ENCODE measurements at places on chromosomes 2 and 18.

GRCh38 chr2:214410918-214411554, at the start of gene VWC2L:
Gene VWC2L (plus strand): TSS chr2:214411054. CDS start chr2:214414194, 3,140 bp downstream.
- no peak for DNase-seq

DNA sequence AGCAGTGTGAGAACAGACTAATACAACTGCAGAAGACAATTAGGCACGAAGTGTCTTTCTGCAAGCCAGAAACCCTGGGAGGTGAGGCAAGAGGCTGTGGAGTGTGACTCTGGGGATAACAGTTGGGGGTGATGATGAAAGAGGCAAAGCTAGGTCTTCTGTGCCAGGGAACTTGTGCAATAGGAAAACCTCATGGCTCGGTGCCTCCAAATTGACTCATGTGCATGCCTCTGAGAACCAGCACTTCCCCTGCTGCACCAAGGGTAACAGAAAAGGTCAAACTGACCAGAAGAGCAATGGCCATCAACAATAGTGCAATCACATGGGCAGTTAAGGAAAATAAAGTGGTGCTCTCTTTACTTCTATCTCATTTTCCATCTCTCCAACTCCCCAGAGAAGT, 136.4 kb downstream of the SCG2 start:
- no peak for DNase-seq

- DNase-seq = no peak
Observed at GRCh38 chr2:171410101-171410500, 23.7 kb downstream of the METTL8 start.

DNA sequence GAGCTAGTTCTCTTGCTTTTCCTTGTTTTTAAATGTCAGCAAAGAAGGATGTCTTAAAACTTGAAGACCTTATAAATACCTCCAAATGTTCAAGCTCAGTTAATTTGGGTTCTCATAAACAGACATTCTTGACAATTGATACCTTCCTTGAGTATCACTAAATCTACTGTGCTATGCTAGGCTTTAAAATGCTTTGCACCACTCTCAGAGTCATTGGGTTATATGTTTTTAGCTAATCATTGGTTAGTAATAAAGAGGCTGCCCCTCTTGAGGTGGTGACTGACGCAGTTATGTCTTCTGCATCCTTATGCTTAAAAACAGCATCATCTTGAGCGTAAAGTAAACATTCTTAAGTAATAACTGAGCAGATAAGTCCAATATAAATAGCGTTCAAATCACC, 276.0 kb downstream of the AGPS start:
- no peak for DNase-seq

DNA sequence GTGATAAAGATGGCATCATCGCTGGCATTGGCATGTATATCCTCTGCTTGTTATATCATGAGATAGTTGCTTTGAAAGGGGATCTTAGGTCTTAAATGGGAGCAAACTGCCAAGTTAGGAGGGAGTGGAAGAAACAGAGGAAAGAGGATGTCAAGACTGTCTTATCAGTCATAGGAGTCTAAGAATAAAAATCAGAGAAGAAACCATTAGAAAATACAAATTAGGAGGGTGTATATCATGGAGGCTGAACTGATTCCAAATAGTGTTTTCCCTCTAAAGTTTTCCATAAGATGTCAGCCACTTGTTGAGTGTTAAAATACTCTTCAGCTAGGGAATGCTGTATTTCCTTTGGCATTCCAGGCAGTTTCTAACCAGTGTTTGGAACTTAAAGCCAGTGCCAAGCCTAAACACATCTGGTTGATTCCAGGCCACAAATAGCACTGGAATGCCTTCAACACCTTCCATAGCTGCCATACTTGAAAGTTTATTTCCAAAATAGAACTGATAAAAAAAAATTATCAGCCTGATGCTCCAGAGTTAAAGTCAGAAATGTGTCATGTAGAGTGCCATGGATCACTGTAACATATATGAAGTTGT, 129.4 kb downstream of the ZEB2 start:
- DNase-seq = no peak

DNA sequence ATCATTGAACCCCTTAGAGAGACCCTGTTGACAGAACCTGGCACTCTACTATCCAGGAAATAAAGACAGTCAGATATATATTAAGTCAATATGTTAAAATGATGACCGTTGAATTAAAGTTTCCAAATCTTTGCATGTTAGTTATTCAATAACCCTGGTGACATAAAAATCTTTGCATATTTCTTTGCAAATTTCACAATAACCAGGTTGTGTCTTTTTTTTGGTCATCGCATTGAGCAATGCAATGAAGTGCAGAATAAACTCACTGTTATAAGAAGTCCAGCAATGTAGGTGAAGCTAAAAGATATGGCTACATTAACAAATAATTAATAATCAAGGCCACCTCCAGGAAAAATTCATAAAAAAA, 596.9 kb downstream of the NYAP2 start:
- no peak for DNase-seq

DNA sequence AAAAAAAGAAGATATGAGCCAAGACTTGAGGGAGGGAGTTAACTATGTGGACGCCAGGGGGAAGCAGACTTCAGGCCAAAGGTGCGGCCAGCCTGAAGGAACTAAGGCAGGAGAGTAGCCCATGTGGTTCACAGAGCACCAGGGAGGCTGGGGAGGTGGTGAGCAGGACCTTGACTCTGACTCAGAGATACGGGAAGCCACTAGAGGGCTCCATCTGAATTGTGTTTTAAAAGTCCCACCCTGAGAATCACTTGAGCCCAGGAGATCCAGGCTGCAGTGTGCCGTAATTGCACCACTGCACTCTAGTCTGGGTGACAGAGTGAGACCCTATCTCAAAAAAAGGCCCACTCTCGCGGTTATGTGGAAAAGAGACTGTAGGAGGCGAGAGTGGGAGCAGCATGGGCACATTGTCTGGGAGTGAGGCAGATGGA, 12.3 kb downstream of the CEP192 start:
- no peak for DNase-seq

GRCh38 chr2:2877427-2877826, 500.2 kb downstream of the EIPR1 start:
- no peak for DNase-seq

DNA sequence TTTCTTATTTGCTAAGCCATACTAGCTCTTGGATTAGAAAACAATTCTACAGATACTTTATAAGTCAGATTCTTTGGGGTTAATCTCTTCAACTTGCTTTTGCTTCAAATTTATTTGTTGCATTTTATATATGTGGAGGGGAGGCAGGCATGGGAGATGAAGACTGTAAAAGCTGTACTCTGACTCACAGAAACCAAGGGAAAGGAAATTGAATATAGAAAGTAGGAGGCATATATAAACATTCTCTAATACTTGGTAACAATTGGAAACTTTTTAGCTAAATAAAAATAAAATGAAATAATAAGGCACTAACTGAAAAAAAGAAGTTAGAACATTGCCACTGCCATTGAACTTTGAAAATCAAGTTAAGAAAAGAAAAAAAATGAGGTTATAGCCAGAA, 21.3 kb downstream of the PLA2R1 start:
- DNase-seq = no peak

DNA sequence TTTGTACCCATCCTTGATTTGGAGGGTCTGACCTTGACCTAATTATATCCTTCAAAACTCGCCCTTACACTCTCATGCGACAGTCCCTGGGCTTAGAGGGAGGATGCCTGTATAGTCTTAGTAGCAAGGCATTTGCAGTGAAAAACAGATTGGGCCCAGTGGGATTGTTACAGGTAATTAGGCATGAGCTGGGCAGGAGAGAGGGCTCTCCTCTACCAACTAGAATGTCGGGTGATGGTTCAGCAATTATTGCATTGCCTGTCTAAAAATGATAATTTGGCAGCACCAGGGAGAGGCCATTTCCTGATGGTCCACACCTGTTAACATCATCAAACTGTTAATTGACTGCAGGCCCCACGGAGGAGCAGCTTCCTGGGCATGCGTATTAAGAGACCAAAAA, 32.4 kb downstream of the COMMD1 start:
- DNase-seq = no peak

DNA sequence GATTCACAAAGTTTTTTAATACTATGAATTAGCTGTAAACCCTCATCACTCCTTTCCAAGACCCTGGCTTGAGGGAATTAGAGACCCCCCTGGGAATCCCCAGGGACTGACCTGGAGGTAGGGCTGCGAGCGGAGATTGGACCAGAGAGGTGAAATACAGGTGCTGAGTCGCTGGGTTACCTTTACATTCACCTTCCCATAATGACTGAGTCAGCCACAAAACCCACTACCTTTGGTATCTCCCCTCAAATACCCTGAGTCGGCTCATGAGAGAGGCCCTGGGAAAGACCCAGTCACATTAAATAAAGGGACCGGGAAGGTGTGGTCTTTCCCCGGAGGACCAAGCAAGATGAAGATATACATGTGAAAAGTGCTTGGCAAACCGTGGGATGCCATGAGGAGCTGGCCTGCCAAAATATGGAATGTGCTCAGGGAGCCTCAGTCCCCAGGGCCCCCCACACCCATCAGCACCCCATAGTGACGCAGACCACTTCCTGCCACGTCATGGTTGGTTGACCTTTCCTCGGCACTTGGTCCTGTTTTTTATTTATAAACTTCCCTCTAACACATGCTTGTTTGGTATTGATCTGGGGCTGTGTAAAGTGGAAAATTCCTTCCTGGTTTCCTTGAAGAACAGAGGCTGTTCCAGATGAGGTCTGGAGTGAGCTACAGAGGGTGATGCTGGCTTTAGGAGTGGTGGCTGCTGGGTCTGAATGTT, 51.4 kb downstream of the IL1RL2 start:
- DNase-seq = no peak

DNA sequence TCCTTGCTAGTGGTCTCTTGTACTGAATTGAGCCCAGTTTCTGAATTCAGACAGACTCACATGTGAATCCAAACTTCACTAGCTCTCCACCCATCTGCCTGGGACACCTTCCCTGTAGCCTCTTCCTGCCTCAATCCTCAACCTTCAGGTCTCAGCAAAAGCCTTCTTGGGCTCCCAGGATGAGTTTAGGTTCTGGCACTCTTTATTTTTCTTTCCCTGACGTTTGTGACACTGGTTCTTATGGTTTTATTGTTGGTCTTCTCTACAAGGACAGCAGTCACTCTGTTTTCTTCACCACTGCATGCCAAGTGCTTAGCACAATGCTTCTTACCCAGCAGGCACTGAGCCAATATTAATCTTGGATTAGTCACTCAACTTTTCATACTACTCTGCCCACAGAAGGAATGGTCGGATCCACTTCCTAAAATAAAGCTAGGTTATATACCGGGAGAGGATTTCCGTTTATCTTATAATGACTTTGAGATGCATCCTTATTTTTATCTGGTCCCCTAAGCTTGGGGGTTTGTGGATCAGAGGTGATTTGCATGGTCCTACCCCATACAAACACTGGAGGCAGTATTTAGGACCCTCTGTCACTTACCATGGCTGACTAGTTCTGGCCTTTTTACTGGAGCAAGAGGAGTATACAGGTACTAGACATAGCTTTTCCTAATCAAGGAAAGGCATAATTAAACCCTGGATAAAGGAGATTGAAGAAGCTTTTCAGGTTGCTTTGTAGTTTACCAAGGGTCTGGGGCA, 186.3 kb downstream of the MYCN start:
- DNase-seq = no peak

GRCh38 chr2:80300954-80301353, 3.6 kb downstream of the LRRTM1 start:
- DNase-seq = no peak

DNA sequence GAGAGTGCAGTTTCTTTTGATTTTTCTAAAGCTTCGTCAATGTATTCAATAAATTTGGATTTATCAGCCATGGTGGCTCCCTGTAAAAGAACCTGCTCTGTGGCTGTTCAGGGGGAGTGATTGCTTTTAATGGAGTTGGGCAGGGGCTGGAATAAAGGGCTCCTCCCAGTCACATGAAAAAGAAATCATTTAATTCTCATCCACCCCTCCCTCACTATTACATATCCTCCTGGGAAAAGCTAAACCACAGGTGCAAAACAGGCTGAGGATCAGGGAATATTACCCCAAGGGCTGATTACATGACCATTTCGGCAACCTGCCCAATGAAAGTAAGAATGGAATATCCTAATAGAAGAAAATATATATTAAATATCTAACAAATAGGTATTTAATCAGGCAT, at the start of gene SULT6B1:
Gene SULT6B1 (minus strand): TSS at position 101 of the 400 bp plus-strand sequence. CDS start 30 bp downstream, at position 71.
- no peak for DNase-seq

DNA sequence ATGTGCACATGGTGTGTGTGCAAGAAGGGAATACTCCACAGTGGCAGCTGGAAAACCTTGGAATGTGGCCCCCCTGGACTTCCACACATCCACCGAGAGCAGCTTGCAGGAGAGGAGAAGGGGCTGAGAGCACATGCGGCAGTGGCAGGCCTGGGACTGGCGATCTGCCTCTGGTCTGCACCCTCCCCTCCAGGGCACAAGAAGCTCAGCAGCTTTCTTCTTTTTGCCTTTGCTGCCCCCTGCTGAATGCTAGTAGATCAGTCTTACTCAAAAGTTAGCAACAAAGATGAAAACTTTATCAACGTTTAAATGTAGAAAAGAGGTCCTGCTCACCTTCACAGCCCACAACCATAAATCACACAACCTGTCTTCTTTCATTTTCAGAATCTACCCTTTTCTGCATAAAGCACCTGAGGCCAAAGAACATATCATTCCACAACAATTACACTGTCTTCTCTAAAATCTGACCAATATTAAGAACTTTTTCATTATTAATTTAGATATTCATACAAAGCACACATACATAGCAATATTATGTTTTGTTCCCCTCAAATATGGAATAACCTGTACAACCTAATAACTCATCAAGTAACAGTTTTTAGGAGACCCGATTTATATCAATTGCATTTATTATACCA, 34.6 kb downstream of the TGFBRAP1 start:
- DNase-seq = no peak

DNA sequence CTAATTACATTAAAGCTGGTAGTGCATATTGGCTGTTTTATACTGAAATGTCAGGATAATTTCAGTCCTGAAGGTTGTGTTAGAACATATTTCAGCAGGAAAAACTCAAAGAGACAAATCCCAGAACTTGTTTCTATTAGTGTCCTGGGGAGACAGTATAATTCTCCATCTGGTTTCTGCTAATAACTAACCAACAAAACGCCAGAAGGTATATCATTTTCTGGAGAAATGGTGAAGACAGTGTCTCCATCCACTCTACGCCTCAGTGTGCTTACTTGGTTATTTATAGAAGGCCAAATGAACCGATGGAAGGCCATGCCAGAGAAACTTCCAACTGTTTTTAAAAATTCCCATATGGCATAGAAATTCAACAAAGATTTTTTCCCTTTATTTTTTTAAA, 41.6 kb downstream of the GCA start:
- no peak for DNase-seq

GRCh38 chr2:23788100-23788499, 138.8 kb downstream of the ATAD2B start:
- no peak for DNase-seq

DNA sequence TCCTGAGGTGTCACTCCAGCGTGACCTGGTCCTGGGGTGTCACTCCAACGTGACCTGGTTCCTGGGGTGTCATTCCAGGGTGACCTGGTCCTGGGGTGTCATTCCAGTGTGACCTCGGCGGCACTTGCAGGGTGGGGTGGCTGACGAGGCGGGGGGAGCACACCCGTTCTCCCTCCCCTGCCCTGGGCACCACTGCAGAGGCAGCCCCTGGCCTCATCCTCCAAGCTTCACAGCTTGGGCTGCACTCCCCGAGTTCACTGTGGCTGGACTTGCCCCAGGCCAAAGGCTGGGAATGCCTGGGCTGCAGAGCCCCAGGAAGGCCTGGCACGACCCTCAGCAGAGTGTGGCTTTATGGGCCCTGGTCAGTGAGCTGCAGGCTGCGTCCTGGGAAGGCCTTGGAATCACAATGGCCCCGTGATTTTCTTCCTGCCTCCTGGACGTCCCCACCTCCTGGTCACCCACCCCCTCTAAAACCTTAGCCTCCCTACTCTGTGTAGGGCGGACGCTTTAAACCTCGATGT, 88.3 kb downstream of the NFATC1 start:
- no peak for DNase-seq

GRCh38 chr2:105643405-105644173, 101.1 kb upstream of the NCK2 start:
- no peak for DNase-seq
